ENCODE measurements at places on chromosomes 13 and 19.

DNA sequence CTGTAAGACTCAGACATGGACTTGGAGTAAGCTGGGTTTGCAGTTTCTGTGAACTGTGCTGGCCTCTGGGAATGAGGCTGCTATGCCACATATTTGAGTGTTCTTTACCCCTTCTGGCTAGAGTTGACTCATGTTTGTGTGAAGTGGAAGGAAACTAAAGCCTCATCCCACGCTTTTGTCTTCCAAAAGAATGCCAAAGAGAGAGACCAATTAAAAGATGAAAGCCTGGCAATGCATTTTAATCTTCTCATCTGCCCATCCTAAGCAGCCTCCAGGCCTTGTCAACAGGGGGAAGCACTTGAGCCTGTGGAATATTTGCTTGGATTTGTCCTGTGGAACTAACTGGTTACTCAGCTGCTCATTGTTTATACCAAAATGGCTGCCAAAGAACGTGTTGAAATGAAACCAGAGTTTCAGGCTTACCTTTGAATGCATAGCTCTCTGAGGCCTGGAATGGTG lies 49.1 kb downstream of the LMO7 start:
- DNase-seq = no peak

DNA sequence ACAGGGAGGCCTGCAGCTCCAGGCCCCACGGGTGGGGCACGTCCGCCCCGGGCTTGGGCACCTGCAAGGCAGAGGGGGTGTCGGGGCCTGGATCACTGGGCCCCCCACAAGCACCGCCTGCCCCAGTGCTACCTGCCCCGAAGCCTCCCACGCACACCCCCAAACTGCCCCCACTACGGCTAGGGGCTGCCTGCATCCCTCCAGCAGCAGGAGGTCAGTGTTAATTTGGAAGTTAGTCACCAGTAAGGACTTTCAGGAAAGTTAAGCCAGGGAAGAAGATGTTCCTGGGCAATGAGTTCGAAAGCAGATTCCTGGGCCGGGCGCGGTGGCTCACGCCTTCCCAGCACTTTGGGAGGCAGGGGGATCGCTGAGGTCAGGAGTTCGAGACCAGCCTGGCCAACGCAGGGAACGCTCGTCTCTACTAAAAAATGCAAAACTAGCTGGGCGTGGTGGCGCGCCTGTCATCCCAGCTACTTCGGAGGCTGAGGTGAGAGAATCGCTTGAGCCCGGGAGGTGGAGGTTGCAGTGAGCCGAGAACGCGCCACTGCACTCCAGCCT lies 5.5 kb downstream of the PEAK3 start:
- DNase-seq = no peak

DNA sequence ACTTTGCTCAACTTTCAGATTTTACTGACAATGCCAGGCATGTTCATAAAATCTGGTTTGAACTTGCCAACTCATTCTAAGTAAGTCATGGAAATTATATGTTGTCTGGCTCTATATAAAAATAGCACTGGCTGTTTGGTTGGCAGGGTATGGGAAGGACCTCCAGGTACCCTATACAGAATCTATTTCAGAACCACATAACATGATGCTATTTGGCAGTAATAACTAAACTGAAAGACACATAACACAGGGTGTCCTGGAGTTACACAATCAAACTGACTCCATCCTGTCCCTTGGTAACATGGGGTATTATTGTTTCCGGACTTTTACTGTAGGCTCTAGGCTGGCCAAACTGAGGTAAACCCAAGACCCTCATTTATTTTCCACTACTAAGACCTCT lies 248.8 kb downstream of the RGCC start:
- no peak for DNase-seq

- DNase-seq = no peak
These were observed 58.2 kb downstream of the GJA3 start for GRCh38 chr13:20102525-20103180.

- no peak for DNase-seq
These were observed 3.9 kb downstream of the OSCAR start for GRCh38 chr19:54096617-54097106.

GRCh38 chr19:47310819-47311218 lies 1.2 kb downstream of the C5AR1 start:
- peak; percentile 23 for DNase-seq

- no peak for DNase-seq
These were observed 1747.0 kb downstream of the OLFM4 start for GRCh38 chr13:54775501-54776191.

DNA sequence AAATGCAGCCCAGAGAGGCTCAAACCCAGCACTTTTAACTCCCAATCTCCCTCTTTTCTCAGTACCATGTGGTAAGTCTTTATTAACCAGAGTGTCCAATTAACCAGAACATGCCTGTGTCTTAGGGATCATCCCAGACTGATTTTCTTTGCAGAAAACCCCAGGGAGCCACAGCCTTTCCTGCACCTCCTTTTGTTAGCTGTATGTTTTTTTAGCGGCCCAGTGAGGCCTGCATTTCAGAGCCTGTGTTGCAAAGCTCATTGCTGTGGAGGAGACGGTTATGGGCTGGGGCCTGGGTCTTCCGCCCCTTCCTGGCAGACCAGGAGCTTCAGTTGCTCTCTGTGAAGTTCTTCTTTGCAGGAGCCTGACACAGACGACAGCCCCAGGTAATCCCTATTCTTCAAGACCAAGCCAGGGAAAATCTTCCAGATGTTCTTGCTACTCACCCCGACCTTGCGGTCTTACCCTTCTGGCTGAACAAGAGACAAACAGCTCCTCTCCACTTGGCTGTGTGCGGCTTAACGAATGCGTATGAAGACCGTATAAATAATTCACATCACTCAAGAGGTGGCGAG lies 70.7 kb upstream of the TSHZ3 start:
- DNase-seq = no peak

GRCh38 chr13:59103004-59103768 lies 1060.5 kb downstream of the DIAPH3 start:
- peak; percentile 10 for DNase-seq

DNA sequence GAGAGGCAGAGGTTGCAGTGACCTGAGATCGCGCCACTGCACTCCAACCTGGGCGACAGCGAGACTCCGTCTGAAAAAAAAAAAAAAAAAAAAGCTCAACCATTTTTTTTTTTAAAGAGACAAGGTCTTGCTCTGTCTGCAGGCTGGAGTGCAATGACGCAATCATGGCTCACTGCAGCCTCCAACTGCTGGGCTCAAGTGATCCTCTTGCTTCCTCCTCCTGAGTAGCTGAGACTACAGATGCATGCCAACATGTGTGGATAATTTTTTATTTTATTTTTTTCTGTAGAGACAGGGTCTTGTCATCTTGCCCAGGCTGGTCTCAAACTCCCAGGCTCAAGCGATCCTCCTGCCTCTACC lies 10.3 kb downstream of the EHD2 start:
- peak; percentile 79 for DNase-seq

GRCh38 chr19:17953869-17954268 lies 13.0 kb upstream of the KCNN1 start:
- no peak for DNase-seq

GRCh38 chr19:33323093-33323820 lies 20.9 kb upstream of the CEBPA start:
- DNase-seq = no peak

GRCh38 chr13:43005460-43006236 lies 13.6 kb upstream of the EPSTI1 start:
- DNase-seq = no peak

GRCh38 chr19:34676697-34677385 lies at the start of gene SCGB2B2:
Gene SCGB2B2 (minus strand): TSS chr19:34677159. CDS start chr19:34594563, 82,596 bp downstream.
- no peak for DNase-seq

DNA sequence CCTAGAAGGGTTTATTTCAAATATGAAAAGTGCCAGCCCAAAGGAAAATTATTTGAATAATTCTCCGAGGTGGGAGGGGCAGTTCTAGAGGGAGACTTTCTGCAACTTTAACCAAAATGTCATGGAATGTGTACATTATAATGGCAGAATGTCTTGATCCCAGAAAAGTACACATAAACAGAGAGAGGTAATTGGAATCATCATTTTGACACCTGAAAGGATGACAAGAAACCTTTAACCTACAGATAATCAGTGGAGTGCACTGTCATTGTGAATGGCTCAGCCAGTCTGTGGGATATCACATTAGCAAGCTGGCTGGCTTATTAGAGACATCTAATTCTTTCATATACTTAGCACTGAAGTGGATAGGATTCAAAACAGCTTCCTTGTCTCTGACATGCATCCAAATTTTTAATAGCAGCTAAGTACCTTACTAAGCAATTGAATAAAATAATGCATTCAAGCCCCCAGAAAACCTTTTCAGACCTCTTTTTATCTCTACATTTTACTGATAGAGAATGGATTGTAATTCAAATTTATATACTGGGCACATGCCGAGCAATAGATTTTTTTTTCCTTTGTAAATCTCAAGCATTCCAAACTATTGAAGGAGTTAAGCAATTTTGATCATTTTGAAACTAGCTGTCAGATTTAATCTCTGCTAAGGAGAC lies 468.6 kb downstream of the COG6 start:
- no peak for DNase-seq

DNA sequence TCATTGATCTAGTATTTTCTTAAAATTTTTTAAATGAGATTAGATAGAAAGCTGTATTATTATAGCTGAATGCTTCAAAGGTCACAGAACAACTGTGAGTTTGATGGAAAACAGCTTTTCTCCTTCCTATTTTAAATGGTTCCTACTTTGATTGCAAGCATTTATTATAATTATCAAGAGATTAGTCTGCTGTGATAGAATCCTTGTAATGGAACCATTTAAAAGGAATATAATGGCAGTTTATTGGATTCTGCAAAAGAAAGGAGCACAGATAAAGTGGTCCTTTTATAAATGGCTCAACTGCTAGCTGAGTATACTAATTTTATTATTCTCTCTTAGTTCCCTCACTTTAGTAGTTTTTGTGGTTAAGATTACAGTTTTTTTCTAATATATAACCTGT lies 87.0 kb downstream of the MAB21L1 start:
- no peak for DNase-seq

DNA sequence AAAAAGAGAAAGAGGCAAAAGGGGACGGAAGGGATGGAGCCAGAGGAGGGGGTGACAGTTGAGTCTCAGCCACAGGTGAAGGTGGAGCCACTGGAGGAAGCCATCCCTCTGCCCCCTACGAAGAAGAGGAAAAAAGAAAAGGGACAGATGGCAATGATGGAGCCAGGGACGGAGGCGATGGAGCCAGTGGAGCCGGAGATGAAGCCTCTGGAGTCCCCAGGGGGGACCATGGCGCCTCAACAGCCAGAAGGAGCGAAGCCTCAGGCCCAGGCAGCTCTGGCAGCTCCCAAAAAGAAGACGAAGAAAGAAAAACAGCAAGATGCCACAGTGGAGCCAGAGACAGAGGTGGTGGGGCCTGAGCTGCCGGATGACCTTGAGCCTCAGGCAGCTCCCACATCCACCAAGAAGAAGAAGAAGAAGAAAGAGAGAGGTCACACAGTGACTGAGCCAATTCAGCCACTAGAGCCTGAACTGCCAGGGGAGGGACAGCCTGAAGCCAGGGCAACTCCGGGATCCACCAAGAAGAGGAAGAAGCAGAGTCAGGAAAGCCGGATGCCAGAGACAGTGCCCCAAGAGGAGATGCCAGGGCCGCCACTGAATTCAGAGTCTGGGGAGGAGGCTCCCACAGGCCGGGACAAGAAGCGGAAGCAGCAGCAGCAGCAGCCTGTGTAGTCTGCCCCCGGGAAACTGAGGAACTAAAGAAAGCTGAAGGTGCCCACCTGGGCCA lies 2.5 kb downstream of the POLR1G start:
- no peak for DNase-seq

- no peak for DNase-seq
These were observed 4.6 kb upstream of the ITGBL1 start for GRCh38 chr13:101447852-101448251.

DNA sequence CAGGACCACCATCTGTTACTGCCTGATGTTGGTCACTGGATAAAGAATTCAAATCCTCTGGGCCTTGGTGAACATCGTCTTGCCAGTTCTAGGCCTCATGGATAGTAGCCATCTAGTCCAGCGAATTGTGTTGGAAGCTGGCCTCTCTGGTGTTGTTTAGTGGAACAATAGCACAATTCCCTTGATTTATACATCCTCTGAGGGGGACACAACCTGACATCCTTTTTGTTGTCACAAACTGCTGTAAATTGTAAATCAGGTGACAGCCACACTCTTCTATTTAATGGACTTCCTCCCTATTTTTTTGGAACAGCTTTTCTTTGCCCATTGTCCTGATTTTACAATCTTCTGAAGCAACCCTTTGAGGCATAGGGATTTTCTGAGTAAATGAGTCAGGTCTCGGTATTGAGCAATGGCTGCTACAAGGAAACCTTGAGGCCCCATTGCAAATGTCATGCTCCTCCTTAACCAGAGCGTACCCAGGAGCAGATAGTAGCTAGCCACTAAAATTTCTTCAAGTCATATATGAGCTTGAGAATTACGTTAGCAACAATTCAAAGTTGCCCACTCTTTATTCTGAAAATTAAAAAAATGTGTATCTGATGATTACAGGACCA lies 263.3 kb downstream of the COG6 start:
- DNase-seq = no peak

GRCh38 chr19:33280351-33280921 lies 21.9 kb downstream of the CEBPA start:
- DNase-seq = no peak

Measured in hepatocyte (in vitro differentiated cells).